ENCODE measurements at places on chromosomes 12 and 14.

- DNase-seq = no peak
Measured at GRCh38 chr12:50690925-50691324, 73.0 kb upstream of the ATF1 start.

DNA sequence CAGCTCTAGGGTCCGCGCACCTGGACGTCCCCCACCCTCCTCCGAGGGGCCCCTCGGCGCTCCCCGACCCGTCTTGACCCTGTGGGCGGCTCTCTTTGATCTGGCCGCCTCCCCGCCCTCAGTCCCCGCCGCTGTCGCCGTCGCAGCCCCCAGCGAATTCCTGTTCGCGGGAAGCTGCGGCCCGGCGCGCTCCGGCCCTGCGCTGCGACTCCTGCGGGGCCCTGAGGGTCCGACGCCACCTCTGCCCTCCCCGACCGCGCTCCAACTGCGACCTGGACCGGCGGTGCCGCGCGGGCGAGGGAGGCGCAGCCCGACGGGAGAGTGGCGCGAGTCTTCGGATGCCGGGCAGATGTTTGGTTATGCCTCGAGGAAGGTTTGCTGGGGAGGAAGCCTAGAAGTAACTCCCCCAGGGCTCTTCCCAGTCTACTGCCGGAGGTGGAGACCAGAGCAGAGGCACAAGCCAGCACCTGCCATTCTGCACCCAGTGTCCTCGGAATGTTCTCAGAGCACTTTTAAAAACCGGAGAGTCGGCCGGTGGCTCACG lies 440 bp upstream of the ISM2 start:
- DNase-seq = no peak

DNA sequence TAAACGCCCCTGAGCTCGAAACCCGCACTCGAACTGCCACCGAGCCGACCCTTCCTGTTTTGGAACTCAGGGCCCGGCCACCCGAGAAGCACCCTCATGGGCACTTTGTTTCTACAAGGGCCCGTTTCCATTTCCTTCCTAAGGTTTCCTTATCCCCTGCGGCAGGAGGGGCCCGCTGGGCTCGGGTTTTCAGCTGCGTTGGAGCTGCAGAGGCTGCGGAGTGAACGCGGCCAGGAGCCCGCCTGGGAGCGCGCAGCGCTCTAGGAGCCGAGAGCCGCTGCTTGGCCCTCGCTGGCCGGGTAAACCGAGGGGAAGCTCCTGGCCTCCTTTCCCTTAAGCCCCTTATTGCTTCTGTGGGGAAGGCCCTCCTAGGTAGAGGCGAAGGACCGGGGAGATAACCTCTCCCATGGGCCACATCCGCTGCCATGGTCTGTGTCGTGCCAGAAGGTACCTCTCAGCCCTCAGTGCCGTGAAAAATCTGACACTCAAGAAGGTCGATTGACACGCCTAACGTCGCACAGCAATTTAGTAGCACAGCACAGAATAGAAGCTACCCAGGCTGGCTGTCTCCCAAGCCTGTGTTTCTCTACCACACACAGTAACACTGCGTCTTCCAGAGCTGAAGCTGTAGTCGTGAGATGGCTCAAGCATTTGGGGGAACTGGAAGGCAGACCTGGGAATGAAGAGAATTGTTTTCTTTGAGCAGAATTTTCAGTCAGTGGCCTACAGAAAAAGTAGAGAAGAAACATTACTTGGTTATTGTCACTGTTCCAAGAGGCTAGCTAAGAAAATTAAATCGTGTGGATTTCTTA lies 12.9 kb upstream of the CALM1 start:
- no peak for DNase-seq

DNA sequence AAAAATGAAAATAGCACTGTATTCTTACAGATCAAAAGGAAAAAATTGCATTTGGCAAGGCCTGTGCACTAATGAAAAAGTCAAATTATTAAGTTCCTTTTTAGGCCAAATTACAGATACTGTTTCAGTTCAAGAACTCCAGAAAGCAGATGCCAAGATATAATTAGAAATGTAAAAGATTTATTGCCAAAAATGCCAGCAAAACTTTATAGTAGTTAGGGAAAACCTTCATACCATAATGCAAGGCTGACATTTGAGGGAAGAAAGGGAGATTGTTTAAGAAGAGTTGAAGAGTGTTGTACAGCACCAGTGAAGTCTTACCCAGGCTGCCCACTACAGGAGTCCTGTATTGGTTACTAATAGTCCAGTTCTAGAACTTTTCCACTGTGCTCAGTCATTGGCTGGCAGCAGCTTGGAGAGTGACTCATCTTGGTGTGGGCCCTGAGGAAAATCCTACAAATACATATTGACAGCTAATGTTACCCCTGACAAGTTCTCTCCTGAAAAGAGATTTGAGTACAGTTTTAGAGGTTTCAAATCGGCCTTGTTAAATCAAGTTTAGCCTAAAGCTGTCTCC lies 600.4 kb downstream of the C12orf50 start:
- no peak for DNase-seq

GRCh38 chr12:91978143-91978542 lies 167.5 kb downstream of the BTG1 start:
- no peak for DNase-seq

DNA sequence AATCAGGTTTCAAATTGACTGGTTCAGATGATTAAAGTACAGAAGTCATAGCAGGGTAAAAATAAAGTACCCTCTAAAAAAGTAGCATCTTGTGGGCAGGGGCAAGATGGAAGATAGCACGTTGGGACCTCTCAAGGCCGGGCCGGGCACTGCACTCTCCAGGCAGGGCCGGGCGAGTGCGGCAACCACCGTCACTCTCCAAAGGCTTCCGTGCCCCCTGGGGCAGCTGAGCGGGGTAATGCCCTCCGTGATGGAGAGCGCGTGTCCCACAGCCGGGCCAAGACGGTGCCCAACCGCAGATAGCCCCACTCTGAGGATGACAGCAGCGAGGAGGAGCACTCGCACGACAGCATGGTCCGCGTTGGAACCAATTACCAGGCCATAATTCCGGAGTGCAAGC lies 8.6 kb upstream of the PLXNC1 start:
- no peak for DNase-seq

- no peak for DNase-seq
Measured at GRCh38 chr14:29868000-29868399, 59.6 kb downstream of the PRKD1 start.

GRCh38 chr12:6338955-6339354 lies 2.9 kb downstream of the TNFRSF1A start:
- no peak for DNase-seq

GRCh38 chr14:30085943-30086342 lies 158.3 kb upstream of the PRKD1 start:
- DNase-seq = no peak

DNA sequence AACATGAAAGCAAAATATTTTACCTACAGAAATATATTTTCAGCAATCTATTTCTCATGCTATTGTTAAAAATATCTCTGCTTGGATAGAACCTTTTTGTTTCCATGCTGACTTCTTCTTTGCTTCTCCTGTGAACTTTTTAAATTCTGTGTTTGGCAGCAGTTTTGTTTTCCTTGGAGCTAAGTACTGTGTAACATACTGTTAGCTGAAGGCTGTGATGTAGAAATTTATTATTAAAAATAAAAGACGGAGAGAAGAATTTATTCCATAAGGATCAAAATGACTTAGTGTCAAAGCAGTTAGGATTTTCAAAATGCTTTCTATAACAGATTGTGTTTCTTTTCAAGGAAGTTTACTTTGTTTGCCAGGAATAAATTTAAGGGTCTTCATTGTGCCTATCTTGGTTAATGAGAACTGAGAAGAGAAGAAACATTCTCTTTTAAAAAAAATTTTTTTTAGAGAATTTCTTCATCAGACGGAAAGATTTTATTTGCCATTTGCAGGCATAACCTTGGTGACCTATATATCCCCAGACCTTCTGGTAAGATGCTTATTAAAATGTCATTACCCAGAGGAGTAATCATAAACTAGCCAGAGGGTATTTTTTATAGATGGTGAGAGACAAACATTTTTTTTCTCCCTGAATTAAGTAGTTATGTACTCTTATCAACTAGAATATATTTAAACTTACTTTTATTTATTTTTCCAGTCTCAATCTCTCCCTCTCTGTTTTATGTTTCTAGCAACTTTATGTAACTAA lies 147.1 kb upstream of the SLCO1C1 start:
- no peak for DNase-seq

DNA sequence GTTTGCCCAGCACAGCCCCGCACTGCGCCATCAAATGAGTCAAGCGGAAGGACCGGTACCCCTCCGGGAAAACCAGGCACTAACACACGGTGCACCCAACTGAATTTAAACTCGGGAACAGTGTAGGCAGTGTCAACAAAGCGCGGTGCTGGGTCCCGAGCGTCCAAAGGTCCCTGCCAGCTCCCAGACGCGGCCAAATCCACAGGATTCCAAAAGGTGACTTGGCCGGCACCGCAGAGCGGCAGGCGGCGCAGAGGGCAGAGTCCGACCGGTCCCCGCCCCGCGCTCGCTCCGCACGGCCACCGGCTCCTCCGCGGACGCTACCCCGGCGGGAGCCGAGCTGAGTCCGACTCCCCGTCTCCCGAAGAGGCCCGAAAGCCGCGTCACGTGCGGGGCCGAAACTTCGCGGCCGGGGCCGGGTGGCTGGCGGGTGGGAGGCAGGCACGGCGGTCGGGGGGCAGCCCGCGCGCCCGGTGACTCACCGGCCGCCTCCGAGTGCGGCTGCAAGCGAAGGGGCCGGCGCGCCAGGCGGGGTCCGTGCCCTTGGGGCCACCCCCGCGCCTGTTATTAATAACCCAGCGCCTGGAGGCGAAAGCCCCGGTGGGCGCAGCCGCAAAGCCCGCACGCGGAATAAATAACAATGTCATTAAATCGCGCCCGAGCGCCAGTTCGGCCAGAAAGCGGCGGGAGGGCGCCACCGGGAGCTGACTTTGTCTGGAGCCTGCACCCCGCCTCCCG lies 863 bp downstream of the DENND5B start:
- no peak for DNase-seq

DNA sequence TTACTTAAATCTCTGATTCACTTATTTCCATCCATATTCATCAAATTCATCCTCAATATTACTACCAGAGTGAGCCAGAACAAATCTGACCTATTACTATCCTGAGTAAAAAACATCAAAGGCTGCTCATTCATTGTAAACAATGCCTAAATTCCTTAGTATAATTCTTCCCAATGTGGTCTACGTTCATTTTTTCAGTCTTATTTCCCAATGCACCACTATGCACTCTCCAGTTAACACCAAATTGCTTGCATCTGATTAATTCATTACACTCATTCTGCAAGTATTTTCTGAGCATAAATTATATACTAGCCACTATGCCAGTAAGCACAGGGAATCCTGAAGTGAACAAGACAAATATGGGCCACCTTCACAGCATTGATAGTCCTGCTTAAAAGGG lies 110.0 kb downstream of the EPS8 start:
- DNase-seq = no peak

Data from cortex of kidney (tissue), 1 donor.